NCI-H187 treated with DMSO at 0.1 percent for 48 hours (cell line): ENCODE measurements at places on chromosomes 2 and 18.

- no peak for DNase-seq
Observed at GRCh38 chr2:226338825-226339224, 460.8 kb downstream of the IRS1 start.

DNA sequence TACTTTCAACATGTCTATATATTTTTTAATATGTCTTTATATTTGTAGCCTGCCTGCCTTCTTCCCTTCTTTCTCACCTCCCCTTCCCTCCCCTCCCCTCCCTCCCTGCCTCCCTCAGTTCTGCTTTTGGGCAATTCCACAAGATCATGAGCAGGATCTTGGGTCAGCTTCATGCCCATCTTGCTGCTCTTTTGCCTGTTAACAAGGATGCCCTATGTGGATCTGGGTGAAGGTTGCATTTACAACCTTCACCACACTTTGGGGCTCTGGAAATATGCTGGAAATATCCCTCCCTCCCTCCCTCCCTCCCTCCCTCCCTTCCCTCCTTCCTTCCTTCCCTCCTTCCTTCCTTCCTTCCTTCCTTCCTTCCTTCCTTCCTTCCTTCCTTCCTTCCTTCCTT, 334.1 kb upstream of the FAM98A start:
- no peak for DNase-seq

DNA sequence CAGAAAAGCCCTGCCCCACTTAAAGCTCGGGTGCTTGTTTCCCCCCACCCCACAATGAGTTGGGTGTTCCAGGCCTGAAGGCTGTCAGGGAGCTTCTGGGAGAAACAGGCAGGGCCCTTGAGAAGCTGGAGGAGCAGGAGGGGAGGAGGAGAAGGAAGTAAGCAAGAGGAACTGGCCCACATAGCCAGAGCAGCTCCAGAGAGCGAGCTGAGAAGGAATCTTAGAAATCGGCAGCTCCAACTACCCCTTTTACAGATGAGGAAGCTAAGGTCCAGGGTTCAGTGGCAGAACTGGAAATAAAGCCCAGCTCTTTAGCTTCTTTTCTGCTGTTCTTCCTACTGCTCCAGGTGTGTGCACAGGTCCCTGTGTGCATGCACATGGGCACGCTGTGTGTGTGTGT, 12.7 kb upstream of the KCNK3 start:
- no peak for DNase-seq

- DNase-seq: no peak
Observed at GRCh38 chr18:79756143-79756500, 41.6 kb upstream of the KCNG2 start.

GRCh38 chr2:55809875-55810621, 113.5 kb downstream of the EFEMP1 start:
- DNase-seq: no peak

GRCh38 chr18:7924616-7925015, 357.5 kb downstream of the PTPRM start:
- DNase-seq: no peak

DNA sequence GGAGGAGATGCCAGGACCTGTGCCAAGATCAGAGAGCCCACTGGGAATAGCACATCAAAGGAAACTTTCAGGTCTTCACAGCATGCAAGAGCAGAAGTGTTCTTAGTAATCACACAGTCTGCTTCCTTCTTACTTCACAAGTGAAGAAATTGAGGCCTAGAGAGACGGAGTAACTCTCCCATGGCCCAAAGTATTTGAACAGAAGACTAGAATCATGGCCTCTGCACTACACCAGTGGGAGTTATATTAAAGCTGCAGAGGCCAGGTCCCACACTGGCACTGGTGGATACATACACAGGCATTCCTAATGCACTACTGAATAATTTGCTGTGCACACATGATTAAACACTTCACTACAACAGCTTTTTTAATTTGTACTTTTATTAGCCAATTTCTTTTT, 107.6 kb upstream of the RMP24 start:
- DNase-seq: no peak

DNA sequence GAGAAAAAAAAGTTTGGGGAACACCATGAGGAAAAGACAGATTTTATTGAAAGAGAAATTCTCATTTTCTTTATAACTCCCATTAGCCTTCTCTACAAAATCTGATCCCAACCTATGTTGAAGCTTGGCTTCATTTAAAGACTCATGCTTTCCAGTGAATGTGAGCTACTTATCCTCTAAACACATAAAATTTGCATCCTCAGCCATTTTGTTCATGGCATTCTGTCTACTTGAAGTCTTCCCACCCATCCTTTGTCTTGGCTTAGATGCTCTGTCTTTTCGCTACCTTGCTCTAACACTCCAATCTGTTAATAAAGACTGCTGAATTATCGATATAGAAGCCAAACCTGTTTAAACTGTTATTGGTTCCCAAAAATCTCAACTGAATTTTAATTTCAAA, 39.3 kb downstream of the GDF7 start:
- no peak for DNase-seq

DNA sequence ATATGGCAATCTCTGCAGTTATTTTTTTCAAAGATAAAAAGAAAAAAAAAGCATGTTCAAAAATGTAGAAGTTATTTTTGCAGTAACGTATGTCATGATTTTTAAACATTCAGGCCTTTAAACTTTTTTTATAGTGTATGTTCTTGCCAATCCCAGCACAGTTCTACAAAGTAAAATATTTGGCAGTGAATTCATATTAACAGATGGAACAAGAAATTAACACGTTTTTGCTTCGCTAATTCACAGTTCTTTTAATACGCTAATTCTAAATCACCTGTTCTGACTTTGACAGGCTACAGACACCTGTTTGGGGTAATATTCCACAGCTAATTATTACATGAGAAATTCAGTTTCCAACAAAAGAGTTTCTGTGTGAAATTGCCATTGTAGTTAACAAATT, 183.2 kb downstream of the ARHGAP15 start:
- no peak for DNase-seq

- DNase-seq: no peak
Observed at GRCh38 chr2:159484532-159484931, 131.8 kb downstream of the BAZ2B start.

DNA sequence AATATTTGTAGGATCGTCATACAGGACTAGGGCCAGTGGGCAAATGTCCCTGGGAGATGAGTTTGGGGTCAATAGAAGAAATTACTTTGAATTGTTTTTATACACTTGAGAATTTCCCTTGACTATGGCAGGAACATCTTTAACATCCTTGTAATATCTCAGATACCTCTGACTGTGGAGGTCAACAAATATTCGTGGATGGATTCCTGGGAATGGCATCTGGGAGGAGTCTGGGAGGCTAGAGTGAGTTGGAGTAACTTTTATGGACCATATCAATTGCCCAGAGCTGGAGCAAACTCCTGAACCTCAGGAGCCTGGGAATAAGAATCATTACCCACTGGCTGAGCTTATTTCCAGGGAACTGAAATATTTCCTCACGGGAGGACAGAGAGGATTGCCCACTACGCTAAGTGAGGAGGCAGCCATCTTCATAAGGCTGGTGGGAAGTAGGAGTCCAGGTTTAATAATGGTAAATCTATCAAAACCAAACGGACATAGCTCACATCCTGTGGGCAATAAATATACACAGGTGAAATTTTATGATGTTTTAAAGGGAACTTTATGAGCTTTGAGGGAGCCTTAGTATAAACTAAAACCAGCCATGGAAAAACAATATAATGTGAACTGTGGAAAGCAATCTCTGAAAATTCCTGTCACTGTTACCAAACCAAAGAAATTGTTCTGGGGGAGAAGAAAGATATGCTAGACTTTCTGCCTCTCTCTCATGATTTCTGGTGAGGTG, 44.4 kb upstream of the LCLAT1 start:
- no peak for DNase-seq

GRCh38 chr2:6986912-6987361, 69.7 kb downstream of the RNF144A start:
- DNase-seq: no peak

DNA sequence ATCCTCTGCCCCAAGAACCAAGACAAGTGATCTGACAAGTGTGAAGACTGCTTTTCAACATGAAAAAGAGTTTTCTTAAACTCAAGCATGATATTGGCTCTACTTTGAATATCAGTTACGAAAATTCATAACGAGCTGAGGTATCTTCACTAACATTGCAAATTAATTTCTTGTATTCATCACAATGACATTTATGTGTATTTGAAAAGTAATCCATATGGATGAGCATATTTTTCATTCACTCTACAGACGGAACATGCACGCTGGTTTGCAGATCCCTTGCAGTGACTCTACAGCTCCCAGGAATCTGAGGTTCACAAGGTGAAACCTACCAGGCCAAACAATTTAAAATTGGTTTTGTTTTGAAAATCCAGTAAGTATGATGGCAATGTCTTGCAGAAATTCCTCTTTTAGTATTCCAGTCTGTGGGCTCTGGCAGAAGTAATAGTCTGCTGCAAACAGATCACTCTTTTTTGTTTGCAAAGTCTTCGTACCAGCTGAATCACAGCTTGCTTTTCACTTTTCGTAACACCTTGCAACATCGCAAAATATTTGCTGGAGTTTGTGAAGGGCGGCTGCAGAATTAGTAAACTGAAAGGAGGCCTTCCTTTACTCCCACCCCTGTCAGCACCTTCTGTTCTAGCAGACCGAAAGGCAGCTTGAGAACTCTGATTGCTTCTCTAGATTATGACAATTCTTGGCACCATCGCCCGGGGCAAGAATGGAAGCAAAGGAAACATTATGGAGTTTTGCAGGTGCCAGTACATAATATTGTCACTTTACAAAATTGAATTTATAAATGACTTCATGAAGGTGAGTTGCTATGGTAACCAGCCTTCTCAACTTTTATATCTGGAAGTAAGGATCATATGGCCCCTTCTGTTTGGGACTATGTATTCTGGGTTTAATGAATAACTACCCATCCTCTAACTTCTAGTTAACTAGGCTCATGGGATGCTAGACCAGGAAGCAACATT, 168.7 kb downstream of the TMEM247 start:
- no peak for DNase-seq

DNA sequence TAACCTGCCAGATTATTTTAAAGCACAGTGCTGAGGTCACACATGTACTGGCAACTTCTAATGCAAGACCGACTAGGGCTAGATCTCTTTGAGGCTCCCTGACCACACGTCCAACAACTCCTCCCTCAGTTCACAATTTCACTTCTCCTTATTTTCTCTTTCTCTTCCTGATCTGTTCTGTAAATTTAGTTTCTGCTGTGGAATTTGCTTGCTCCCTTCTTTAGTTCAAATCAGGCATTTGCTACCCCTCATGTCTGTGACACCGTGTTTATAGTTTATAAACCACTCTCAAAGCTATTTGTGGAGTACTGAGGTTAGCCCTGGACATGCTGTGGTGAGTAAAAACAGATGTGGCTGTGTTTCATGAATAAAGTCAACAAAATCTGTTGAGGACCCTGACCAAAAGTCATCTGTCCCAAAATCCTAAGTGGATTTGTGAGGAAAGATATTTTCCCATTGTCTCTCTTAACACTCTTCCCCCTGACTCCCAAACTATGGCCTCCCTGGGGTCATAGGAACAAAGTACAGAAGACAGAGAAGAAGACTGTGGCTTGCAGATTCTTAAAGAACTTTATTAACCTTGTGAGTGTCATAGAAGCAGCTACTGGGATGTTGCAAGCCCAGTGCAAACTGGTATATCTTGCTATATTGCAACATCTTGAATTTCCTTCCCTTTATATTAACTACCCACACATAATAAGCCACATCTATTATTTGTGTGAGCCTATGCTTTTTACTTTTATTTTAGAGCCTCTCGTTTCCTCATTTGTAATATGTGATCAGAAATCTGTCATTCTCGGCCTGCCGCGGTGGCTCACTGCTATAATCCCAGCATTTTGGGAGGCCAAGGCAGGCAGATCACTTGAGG, 3.5 kb upstream of the NAGK start:
- DNase-seq: no peak

GRCh38 chr18:36564841-36565240, 264.0 kb downstream of the TPGS2 start:
- DNase-seq: no peak

DNA sequence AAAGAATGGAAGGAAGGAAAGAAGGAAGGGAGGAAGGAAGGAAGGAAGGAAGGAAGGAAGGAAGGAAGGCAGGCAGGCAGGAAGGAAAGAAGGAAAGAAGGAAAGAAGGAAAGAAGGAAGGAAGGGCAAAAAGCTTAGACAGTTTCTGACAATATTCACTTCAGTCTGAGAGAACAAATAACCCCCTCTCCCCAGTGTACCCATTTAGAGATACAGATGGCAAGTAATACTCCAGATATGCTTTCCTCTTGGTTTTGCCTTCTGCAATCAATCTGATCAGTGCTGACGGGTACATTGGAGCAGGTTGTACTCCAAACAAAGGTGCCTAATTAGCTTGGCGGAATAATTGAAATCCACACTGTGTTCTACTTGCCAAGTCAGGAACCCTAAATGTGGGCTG, 534.6 kb upstream of the TMEFF2 start:
- DNase-seq: no peak

- no peak for DNase-seq
Observed at GRCh38 chr2:220417503-220417902, 790.1 kb downstream of the SLC4A3 start.

DNA sequence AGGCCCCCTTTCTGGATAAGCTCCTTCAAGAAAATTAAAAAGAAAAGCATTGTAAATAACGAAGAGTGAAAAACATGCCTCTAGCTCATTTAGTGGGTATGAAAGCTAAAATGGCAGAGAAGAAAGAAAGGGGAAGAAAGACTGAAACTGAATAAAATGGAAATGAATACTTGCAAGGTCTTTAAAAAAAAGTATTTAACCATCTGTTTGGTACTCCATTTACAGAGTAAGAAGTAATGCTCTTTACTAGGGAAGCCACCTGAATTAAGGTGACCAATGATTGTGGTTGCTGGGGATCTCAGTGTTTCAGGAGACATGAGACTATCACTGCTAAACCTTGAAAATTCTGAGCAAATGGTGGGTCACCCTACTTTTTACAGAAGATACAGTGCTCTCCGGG, 17.7 kb upstream of the ARL5A start:
- no peak for DNase-seq

- DNase-seq: no peak
Observed at GRCh38 chr2:168336786-168337388, 89.5 kb upstream of the STK39 start.

GRCh38 chr18:55163550-55163949, 204.3 kb upstream of the CCDC68 start:
- DNase-seq: no peak

- no peak for DNase-seq
Observed at GRCh38 chr18:54807303-54807702, 21.0 kb upstream of the RAB27B start.

DNA sequence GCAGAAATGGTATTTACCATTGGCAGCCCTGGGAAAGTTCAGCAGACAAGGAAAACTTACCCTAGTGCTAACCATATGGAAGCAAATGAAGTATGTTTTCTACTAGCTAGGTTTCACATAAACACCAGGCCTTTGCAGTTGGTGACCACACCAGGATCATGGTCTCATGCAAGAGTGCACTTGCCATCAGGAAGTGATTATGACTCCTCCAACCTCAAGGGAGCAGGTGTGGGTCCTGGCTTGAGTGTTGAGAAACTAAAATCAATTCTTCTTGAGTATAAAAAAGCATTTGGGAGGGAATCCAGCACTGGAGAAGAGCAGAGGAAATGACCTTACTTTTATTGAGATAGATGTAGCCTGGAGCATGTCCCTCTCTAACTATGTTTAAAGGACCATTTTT, 56.8 kb upstream of the SPAG16 start:
- DNase-seq: no peak
